ENCODE measurements at places on chromosomes 5 and 9. TPM values are rescaled to one million over a fixed set of nuclear protein-coding genes. Genes with fewer than 3 reads are reported as not detected.

The CSF2 gene
- total RNA-seq, result not detected

DNA sequence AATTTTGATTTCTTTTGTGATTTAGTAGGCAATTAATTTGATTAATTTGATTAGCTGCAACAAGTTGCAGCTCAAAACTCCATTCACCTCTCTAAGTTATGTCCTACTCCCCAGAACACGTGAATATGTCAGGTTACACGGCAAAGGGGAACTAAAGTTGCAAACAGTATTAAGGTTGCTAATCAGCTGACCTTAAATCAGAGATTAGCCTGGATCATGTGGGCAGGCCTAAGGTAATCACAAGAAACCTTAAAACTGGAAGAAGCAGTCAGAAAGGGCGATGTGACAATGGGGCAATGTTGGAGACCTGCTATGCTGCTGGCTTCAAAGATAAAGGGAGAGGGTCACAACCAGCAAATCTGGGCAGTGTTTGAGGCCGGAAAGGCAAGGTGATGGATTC is 47.3 kb upstream of the ANXA1 start:
- no peak for DNase-seq

DNA sequence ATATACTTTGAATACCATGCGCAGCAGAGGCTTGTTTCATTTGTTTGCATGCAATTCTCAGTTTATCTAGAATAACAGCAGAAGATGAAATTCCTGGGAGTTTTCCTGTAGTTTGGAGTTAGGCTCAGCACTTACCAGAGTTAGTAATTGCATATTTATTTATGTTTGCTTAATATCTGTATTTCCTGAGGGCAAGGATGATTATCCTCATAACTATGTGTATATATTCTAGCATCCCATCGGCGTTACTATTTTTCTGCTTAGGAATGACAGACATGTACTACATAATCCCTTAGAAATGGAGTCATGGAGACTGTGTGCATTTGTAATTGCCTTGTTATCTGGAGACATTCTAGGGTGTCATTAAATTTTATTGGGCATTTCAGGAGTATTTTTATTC is 1184.8 kb downstream of the DTWD2 start:
- no peak for DNase-seq

- no peak for DNase-seq
These were observed 1677.7 kb downstream of the EFNA5 start for GRCh38 chr5:105993027-105993426.

The CTSV gene
- 8.9 TPM for total RNA-seq

GRCh38 chr9:83707768-83708514 is at the start of gene UBQLN1:
Gene UBQLN1 (minus strand): TSS chr9:83707958. CDS start chr9:83707679, 279 bp downstream.
- peak; percentile 93 for DNase-seq

GRCh38 chr5:179954434-179954833 is 46.7 kb upstream of the TBC1D9B start:
- no peak for DNase-seq

The CBY3 gene
- not detected for total RNA-seq

DNA sequence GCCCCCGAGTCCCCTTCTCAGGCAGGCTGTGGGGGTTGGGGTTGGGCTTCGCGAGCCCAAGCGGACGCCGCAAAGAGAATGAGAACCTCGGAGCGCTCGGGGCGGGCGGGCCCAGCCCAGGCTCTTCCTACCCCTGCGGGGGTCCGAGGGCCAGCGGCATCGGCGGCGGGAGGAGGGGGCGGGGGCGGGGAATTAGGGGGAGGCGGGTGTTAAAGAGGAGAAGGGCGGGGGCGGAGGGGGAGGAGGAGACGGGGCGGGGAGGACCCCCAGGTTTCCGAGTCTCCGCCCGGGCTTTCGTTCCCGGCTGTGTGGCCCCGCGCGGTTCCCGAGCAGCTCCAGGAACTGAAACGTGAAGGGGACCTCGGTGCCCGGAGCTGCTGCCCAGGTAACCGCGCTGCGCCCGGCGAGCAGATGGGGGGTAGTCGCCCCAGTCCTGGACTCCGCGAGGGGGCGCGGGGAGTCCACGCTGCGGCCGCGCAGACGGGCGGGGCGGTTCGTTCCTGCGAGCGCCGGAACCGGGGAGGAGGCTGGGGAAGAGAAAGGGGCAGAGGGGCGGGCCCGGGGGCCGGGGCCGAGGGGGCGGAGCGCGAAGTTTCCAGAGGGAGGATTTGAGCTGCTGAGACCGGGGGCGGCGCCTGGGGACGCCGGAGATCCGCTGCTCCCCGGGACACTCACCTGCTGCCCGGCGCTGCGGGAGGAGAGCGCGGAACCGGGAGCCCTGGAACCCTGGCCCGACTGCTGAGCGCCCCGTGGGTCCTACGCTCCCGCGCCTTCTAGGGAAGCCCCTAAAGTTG is 38.4 kb upstream of the PLEKHG4B start:
- no peak for DNase-seq

DNA sequence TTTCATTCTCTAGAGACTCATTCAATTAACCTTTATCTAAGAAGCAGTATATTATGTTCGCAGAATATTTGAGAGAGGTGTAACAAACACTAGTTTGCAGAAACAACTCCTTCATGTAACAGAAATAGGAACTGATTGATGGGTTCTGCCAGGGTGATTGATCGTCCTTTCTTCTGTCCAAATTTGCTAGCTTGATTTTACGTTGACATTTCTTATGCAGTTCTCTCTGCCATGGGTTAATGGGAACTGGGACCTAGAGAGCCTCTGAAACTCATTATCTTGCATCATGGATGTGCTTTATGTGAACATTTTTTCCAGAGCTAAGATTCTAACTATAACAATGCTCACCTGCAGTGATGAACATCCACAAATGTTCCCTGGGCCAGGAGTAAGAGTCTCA is 107.0 kb downstream of the SLC24A2 start:
- DNase-seq, result no peak

The MRPL50 gene
- 9.5 TPM for total RNA-seq

The FAM81B gene
- total RNA-seq, result 4.3 TPM

DNA sequence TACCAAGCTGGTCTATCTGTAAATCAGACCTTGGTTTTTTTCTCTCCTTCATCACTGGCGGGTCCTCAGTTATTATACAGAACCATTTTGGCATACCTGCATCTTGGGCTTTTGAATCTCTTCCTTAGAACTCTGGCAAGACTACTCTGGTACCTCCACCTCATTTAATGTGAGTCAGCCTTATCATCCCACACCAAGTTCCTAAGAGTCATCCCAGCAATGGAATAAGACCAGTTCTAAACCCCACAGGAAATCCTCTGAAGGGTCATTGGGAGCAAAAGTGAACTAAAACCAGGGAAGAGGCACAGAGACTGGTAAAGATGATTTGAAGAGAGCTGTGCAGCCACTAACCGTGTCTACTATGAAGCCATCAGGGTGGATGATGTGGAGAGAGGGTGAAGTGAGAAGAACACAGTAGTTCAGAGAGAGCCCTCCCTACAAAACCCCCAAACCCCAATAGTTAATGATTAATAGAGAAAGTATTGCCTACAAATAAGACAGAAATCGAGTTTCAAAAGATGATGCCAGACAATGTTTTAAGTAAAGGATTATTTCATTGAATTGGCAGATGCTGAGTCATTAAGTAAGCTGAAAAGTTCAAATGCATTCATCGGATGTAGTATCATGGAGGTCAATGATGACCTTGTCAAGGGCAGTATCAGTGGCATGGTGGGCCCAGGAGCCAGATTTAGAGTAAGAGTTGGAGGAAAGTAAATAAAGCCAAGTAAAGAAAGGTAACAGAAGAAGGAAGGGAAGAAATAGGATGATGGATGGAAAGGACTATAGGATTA is 85.4 kb downstream of the PCSK1 start:
- no peak for DNase-seq

The TLE1 gene
- total RNA-seq, result 90.7 TPM

The PDZD2 gene
- total RNA-seq, result 21.5 TPM

DNA sequence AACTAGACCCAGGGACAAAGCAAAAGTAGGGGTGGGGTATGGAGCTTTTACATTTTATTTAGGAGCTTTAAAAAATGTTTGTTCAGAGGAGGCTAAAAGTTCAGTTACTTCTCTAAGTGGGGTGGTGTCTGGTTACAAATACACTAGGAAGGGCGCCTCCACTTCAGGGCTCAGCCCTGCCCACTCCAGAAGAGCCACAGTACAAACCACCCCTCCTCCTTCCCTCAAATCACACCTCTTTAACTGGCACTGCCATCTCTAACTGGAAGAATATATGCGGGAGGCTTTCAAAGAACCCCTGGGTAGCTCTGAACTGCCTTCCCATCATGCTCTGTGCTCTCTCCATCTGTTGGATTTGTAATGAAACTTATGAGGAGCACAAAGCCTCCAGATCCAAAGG is 98.8 kb upstream of the NFIB start:
- no peak for DNase-seq

The THBS4 gene
- 17.3 TPM for total RNA-seq

DNA sequence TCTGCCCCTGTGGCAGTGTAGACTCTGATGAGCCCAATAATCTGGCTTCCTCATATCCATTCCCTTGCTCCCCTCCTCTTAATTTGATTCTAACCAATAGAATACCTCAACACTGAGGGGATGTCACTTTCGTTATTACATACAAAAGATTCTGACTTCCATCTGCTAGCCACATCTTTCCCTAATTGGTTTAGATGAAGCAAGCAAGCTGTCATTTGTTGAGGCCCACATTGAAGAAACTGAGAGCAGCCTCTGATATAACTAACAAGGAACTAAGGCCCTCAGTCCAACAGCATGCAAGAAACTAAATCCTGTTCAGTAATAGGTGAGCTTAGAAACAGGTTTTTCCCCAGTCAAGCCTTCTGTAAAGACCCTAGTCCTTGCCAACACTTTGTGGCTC is 5.8 kb downstream of the ADAMTS6 start:
- no peak for DNase-seq

The IFNA6 gene
- total RNA-seq, result not detected

- DNase-seq, result no peak
These were observed 89.6 kb upstream of the DMRTA1 start for GRCh38 chr9:22356985-22357384.

Measured in mesothelial cell of epicardium (in vitro differentiated cells).